Glutamatergic neuron (in vitro differentiated cells): ENCODE measurements at places on chromosomes 3 and 15. TPM values are rescaled to one million over a fixed set of nuclear protein-coding genes. Genes with fewer than 3 reads are reported as not detected.

DNA sequence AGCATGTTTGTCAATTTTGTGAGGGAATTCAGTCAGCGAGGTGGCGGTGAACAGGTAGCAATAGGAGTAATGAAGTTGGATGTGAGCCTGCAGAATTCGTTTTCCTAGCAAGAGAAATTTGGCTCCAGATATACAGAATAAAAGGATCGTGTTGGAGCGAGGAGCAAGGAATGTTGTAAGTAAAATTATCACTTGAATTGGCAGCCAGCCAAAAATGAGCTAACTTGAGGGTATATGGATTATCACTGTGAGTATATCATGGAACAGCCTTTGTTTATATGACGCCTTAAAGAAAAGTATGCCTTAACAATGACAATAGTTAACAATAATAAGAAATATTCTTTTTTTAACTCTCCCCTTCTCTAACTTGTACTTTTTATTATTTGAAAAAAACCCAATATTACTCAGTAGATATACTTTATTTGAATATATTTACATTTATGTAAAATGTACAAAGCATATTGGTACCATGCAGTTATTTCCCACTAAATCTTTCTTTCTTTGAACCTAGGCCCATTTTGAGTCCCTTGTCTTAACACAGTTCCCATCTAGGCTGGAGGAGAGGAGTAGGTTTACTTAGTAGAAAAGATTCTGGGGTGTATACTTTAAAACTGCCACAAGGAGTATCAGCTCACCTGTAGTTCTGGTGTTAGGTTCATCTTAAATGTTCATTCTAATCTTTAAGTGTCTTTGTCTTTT, 29.3 kb downstream of the EPHA6 start:
- no peak for DNase-seq

DNA sequence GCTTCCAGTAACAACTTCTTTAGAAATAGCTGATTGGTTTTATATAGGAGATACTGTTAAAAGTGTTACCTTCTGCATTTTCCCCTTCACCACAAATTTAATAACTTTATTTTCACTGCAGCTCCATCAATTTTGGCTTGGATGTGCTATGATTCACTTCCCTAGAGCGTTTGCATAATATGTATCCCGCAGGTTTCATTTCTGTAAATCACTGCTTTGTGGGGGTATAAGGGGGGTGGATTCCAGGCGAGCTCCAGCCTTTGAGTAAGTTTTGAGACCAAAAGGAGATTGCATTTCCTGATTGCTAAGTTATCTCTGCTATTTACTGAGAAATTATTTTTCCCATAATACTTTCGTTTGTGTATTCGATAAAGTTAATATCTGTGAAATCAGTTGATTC, 232.6 kb downstream of the TBL1XR1 start:
- DNase-seq, result no peak

DNA sequence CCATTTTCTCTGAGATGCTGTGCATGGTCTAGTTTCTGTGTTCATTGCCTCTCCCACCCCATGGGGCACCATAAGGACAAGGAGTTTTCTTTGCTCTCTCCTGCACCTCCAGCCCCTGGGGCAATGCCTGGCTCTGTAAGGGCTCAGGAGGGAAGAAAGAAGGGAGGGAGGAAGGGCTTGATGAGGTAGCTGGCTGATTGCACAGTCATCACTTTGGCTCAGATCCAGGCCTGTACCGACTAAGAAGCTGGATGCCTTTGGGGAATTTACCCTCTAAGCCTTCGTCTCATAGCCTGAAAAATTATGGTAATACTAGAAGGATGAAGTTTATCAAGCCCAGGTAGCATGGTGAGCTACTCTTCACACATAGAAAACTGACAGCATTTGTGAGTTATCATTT, 382.9 kb downstream of the GABRG3 start:
- peak; percentile 22 for DNase-seq

The GUCA1C gene
- not detected for total RNA-seq

DNA sequence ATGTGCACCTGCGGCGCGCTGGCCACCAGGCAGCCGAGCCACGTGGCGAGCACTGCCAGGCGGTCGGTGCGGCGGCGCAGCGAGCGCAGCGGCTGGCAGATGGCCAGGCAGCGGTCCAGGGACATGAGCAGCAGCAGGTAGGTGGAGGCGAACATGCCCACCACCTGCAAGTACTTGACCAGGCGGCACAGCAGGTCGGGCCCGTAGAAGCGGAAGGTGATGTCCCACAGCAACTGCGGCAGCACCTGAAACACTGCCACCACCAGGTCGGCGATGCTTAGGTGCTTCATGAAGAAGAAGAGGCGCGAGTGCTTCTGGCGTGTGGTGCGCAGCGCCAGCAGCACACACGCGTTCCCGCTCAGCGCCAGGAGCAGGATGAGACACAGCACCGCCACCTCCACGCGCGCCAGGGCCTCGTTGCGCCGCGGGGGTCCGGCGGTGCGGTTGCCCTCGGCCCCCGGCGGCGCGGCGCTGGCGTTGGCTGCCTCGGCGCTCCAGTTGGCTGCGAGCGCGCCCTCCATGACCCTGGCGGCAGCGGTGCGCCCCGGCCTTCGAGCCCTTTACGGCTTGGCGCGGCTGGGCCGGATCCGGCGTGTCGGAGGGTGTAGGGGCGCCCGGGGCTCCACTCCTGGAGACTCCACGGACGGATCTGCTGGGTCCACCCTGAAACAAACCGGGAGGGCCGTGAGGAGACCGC, 1.6 kb downstream of the OXTR start:
- DNase-seq, result peak; percentile 56

DNA sequence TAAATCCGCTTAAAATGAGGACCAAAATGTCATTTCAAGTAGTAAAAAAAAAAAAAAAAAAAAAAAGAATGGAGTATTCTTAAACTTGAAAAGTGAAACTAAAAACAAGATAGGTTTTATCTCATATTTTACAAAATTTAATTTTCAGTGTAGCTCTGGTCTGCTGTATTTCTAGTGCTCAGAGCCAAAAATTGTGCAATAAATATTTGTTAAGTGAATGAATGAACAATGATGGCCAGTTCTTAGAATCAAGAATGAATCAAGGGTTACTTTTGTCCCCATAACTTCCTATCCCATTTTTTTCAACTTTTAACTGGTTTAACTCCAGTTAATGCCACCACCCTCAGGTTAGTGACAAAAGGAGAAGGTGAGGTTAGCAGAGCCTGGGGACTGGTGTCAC, 214.4 kb downstream of the ABHD5 start:
- no peak for DNase-seq

The SLC28A2 gene
- not detected for total RNA-seq

DNA sequence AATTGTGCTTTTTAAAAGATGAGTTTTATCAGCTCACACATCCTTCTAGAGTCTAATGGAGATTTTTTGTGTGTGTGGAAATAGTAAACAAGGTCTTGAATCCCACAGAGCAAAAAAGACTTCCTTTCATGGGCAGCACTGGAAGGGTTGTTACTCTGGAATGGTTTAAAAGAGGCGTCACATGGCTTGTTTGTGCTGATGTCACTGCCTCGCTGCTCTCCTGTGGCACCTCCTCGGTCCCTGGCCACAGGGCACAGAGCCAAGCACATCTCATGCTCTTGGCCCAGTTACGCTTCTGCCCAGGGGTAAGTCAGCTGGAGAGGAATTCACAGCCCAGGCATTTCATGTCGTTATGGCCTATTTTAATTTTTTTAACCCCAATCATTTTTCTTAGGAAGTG, 53.2 kb downstream of the PGPEP1L start:
- no peak for DNase-seq

The INTS14 gene
- total RNA-seq, result 49.5 TPM

DNA sequence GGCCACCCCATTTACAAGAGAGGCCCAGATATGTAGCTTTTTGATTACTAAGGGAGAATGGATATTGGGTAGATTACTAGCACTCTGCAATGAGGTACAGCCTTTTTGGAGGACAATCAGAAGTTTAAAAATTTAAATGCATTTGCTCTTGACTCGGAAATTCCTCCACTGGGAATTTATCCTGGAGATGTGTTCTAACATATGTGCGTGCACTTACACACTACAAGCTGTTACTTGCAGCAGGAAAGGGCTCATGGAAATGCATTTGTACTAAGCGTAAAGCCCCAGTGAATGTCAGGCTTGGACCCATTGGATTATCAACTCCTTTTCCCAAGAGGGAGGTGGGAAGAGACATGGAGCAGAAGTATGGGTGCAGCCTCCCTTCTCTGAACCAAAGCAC, 7.8 kb upstream of the POMGNT2 start:
- no peak for DNase-seq

- no peak for DNase-seq
These were observed 50.9 kb downstream of the MB21D2 start for GRCh38 chr3:192866804-192867203.

DNA sequence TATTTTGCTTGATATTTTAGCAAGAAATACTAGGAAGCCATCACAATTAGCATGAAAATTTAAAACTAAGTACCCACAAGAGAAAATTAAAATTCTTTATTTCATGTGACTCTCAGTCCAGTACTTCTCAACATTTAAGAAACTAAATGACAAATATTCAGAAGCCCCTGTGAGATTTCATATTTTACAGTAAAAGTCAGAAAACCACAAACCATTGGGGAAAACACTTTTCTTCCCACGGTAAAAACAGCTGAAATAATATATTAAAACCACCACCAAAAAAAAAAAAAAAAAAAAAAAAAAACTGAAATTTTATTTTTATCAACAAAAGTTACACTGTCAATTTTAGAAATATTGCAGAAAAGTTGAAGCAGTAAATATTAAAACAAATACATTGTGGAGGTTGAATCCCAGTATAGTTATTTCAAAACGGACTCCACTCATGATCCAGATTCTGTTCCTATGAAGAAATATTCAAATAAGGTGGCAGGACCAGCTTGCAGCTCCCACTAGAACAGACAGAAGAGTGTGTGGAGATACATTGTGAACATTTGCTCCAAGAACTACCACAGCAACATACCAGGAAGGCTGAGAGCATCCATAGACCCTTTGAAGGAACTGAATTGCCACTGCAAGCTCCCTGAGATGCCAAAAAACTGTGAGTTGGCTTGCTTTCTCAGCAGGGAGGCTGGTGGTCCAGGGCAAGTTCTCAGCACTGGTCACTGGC, 308.2 kb downstream of the CTNNB1 start:
- no peak for DNase-seq

DNA sequence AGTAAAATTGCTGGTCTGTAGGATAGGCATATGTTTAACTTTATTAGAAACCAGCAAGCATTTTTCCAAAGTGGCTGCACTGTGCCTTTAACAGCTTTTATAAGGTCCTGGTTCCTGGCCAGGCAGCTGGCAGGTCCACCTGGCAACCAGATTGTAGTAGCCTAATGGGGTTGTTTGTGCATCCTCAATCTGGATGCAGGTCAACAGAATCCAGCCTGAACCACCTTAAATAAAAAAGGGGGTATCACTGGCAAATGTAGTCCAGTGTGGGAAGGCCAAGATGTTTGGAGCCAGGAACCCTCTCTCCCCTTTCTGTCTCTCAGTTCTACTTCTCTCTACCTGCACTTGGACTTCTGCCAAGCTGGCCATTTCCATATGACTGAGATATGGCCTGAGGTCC, 200.3 kb downstream of the ZNF621 start:
- DNase-seq, result no peak

DNA sequence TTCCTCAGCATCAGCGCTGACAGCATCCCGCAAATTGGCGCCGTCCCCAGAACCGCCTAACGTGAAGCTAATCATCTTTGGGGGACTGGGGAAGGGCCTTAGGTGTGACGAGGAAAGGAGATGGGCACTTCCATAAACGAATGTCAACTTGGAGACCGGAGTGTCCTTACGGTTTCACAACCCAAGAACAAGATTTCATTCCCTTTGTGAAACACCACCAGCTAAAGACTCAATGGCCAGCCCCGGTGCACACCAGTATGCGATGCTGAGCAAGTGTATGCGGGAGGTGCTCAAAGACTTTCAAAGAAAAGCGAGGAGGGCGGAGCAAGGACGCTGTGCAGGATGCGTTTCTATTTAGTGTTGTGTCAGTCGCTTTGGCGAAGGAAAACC, 759 bp upstream of the TTBK2 start:
- no peak for DNase-seq

GRCh38 chr3:78221796-78222195, 1181.9 kb downstream of the ROBO2 start:
- no peak for DNase-seq

The GOLGA8S gene
- total RNA-seq, result not detected

DNA sequence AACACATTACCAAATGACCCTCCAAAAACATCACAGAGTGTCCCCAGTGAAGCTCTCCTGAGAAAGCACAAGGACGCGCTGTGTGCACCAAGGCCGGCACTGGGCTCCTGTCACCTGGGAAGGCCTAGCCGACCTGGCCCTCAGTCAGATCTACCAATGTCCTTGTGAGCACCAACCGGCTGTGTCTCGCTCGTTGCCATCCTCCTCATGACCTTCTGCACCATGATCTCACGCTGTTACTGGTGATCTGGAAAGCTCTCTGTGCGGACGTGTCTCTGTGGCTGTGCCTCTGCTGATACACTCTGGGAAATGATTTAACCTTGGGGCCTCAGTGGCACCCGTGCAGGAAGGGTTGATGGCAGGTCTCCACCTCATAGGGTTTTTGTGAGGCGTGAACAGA, 24.2 kb downstream of the ZXDC start:
- DNase-seq, result no peak

GRCh38 chr3:50136714-50137405, 18.3 kb upstream of the SEMA3F start:
- no peak for DNase-seq

GRCh38 chr15:60627298-60627943, 148.5 kb upstream of the ICE2 start:
- no peak for DNase-seq

The CNTN4 gene
- total RNA-seq, result 23.0 TPM

GRCh38 chr3:15325228-15325627, 7.2 kb downstream of the SH3BP5 start:
- no peak for DNase-seq

DNA sequence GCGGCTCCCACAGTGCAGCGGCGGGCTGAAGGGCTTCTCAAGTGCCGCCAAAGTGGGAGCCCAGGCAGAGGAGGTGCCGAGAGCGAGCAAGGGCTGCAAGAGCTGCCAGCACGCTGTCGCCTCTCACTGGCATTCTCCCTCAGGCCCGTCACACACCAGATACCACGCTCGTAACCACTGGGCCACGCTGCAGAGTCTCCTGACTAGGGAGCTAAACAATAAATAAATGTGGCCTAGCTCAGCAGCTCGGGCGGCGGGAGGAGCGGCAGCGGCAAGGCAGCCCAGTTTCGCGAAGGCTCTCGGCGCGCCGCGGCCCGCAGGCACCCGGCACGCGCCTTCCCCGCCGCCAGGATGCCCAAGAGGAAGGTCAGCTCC, 55.9 kb upstream of the FAM174B start:
- peak; percentile 50 for DNase-seq

The SAMD7 gene
- total RNA-seq, result not detected

The GOLGA6A gene
- total RNA-seq, result 0.83 TPM

The TGM5 gene
- not detected for total RNA-seq

The JMJD7 gene
- 26.6 TPM for total RNA-seq

The FYTTD1 gene
- total RNA-seq, result 51.6 TPM

DNA sequence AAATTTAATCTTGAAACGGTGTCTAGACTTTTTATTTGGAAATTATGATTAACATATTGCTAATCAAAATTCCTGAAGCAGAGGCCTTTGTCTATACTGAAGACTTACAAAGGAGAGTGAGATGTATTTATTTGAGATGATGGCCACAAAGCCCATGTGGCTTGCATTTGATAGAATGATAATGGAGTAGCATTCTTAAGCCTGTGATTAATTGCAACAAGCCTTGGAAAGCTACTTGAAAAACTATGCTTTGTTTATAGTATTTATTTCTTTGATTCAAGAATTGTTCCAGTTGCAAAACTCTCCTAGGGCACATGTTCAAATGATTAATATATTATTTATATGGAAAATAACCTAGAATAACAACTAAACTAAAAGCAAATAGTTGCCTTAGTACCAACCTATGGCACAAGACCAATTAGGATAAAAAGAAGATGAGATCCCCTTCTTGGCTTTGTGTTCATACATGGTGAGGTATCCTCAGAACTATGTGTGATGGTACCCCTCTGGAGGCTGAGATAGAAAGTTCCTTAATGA, 244.1 kb upstream of the TBL1XR1 start:
- no peak for DNase-seq

The FOXL2 gene
- not detected for total RNA-seq
